Panc1 (cell line): ENCODE measurements at places on chromosomes 4 and X. TPM values are rescaled to one million over a fixed set of nuclear protein-coding genes. Genes with fewer than 3 reads are reported as not detected.

MAB21L2 gene
- total RNA-seq, result not detected

OCRL gene
- 53.7 TPM for total RNA-seq

DNA sequence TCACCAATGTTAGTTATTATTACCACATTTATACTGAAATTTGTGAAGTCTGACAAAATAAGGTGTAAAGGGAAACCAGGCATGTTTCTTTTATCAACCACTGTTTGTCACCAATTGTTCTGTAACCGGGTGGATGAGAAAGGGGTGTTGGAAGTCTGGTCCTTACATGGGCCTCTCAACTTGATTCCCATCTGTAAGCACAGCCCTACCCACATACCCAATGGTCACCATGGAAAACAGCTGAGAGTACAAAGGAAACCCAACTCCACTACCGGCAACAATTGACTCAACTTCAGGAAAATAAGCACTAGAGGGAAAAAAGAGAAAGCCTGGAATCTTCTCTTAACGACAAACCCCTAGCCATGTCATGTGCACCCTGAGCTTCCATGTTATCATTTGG is 70.8 kb upstream of the PTCHD1 start:
- no peaks in the 10 kb centered on the region for H3K4me1 ChIP-seq
- no peaks in the 10 kb centered on the region for H3K27me3 ChIP-seq

DNA sequence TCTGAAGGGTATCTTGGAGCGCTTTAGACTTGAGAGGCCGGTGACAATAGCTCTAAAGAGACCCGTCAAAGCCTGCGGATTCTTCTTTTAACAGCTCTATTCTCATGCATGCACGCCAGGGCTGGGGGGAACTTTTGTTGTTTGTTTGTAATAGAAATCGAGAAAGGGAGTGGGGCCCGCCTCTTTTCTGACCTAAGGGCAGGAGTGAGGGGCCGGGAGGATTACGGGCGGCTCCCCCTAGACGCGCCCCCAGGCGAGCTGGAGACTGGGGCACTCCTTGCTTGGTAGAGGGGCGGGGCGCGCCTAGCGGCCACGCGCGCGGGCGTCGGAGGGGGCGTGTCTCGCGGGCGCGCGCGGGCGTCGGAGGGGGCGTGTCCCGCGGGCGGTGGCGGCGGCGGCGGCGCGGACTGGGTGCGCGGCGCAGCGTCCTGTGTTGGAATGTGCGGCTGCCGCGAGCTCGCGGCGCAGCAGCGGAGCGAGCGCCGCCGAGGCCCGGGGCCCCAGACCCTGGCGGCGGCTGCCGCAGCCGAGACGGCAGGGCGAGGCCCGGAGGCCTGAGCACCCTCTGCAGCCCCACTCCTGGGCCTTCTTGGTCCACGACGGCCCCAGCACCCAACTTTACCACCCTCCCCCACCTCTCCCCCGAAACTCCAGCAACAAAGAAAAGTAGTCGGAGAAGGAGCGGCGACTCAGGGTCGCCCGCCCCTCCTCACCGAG is at the start of gene REST:
REST (plus strand) TSS at position 412 of the 717 bp plus-strand sequence. CDS start 2,739 bp downstream, outside the sequence.
- H3K27me3 ChIP-seq, result no peaks in the 10 kb centered on the region
- H3K36me3 ChIP-seq, result no peaks in the 10 kb centered on the region; the same call in 1 of the 2 replicates
- no peak for DNase-seq
- H3K27ac ChIP-seq, result peak within 1 kb of the TSS; percentile 23; the same call in 1 of the 2 replicates

GRCh38 chr4:30832639-30833038 is 112.5 kb downstream of the PCDH7 start:
- no peaks in the 10 kb centered on the region for H3K27me3 ChIP-seq
- no peak overlapping the region for H3K4me3 ChIP-seq
- no peak for DNase-seq

DNA sequence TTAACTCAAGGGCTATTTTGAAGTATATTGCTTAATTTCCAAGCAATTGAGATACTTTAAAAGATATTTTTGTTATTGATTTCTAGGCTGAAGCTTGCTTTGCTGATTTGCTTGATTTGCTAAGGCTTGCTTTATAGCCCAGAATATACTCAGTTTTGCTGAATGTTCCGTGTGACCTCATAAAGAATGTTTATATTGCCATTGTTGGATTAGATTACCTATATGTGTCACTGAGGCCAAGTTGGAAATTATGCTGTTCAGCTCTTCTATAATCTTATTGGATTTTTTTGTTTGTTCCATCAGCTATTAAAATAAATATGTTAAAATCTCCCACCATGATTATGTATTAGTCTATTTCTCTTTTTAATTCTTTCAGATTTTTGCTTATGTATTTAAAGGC is 13.0 kb downstream of the TBC1D19 start:
- H3K4me1 ChIP-seq, result no peaks in the 10 kb centered on the region
- no peak overlapping the region for H3K4me3 ChIP-seq
- H3K27me3 ChIP-seq, result no peaks in the 10 kb centered on the region
- no peaks in the 10 kb centered on the region; the same call in 1 of the 2 replicates for H3K36me3 ChIP-seq
- DNase-seq, result no peak
